NB4 (cell line): ENCODE measurements at places on chromosomes 12 and 14.

DNA sequence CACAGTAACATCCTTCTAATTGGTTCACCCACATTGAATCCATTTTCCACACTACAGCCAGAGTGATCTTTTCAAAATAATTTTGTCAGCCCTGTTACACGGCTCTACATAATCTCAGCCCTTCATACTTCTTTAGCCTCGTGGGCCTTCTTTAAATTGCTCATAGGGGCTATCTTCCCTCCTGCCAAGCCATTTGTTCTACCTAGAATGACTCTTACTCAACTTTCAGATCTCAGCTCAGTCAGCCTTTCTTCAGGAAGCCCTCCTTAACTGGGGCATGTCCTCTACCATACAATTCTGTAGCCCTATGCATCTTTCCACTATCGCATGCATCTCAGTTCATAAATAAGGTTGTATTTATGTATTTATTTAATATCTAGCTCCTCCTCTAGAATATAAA is 39.7 kb downstream of the CEP128 start:
- no peak for DNase-seq

GRCh38 chr14:33612197-33612505 is 338.7 kb downstream of the EGLN3 start:
- DNase-seq = no peak

- DNase-seq = no peak
Measured at GRCh38 chr12:93373961-93374656, 3.6 kb upstream of the NUDT4 start.

- no peak for DNase-seq
Measured at GRCh38 chr12:51522696-51523095, 68.3 kb upstream of the SCN8A start.

DNA sequence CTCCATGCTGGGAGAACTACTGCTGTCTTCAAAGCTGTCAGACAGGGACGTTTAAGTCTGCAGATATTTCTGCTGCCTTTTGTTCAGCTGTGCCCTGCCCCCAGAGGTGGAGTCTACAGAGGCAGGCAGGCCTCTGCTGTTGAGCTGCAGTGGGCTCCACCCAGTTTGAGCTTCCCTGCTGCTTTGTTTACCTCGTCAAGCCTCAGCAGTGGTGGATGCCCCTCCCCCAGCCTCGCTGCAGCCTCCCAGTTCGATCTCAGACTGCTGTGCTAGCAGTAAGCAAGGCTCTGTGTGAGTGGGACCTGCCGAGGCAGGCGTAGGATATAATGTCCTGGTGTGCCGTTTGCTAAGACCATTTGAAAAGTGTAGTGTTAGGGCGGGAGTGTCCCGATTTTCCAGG is 31.4 kb upstream of the RFX4 start:
- no peak for DNase-seq

DNA sequence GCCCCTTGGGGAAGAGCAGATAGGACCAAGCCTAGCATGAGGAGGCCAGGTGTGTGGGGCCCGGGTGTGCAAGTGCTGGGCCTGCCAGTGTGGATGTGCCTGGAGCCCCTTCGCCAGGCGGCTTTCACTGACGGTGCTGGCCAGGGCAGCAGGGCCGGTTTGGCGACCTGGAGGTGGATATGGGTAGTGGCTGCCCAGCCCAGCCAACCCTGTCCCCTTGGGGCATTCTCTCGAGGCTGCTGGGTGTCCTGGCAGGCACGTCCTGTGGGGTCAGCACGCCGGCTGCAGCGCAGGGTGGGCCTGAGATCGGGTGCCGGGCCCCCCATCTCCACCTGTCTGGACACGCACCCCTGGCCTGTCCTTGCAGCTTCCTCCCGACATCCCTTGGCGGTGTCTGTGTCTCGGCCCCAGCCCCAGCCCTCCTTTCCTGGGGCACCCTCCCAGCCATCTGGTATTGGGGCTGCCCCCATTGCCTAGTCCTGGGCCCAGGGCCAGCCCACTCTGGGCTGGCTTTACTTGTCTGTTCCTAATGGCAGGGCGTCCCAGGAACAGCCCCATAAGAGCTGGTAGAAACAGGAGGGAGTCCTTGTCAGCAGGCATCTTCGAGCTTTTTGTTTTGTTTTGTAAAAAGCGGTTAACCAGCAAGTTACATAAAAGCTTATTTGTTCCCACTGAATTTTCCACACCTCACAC is 7.2 kb upstream of the CRIP2 start:
- no peak for DNase-seq

DNA sequence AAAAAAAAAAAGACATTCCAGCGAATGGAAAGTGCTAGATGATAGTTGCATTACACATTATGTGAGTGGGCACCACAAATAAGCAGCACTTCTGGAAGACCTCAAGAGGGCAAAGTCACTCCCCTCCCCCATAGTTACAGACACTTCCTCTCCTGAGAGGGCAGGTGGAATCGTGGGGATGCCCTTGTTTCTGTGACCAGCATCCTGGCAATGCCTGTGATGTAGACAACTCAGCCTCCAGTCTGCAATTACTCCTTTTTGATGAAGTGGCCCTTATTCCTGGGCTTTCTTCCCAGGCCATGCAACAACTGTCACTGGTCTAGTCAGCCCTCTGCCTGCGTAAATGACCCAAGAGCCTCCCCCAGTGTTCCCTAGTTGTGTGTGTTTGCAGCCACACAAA is 104.8 kb downstream of the VRK1 start:
- no peak for DNase-seq

- peak; percentile 42 for DNase-seq
Measured at GRCh38 chr12:98578821-98579220, 14.7 kb upstream of the SLC25A3 start.

GRCh38 chr14:21241218-21241819 is 27.9 kb downstream of the HNRNPC start:
- DNase-seq = peak; percentile 43

- peak; percentile 99 for DNase-seq
Measured at GRCh38 chr12:29241821-29242591, 92.9 kb downstream of the FAR2 start.

GRCh38 chr12:107894589-107894988 is 120.1 kb downstream of the ASCL4 start:
- DNase-seq = no peak

DNA sequence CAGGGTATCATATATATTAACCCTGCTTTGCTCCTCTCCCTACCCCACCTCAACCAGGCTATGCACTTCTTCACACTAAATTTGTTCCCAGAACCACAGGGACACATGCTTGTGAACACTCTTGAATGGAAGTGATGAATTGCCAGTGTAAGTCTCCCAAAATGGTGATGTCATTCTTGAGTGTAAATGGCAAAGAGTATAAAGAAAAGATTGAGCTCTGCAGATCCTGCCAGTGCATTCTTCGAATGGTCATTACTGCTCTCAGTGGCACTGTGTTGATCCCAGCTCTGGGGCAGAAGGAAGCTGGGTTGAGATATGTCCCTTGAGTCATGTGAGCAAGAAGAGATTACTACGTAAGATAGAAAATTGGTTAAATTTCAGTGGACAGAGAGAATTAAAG is 313.1 kb downstream of the TMEM117 start:
- no peak for DNase-seq

GRCh38 chr12:53004582-53004981 is 1.7 kb upstream of the EIF4B start:
- peak; percentile 30 for DNase-seq

DNA sequence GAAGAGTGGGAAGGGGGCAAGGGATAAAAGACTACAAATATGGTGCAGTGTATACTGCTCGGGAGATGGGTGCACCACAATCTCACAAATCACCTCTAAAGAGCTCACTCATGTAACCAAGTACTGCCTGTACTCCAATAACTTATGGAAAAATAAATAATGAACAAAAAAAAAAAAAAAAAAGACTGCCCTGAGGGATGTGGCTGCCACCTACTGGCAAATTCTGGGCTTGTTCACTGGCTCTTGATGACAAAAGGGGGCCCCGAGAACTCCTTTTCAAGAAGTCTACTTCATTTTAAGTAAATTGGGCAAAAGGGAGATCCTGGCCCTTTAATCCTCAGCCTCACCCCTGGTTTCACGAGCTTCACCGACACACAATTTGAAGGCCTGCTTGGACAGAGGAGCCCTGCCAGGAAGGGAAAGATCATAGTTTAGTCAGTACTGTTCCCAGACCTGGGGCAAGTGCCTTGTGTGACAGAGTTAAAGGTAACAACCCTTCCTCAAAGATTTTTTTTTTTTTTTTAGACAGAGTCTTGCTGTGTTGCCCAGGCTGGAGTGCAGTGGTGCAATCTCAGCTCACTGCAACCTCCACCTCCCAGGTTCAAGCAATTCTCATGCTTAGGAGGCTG is 26.1 kb upstream of the STAC3 start:
- DNase-seq = peak; percentile 56

DNA sequence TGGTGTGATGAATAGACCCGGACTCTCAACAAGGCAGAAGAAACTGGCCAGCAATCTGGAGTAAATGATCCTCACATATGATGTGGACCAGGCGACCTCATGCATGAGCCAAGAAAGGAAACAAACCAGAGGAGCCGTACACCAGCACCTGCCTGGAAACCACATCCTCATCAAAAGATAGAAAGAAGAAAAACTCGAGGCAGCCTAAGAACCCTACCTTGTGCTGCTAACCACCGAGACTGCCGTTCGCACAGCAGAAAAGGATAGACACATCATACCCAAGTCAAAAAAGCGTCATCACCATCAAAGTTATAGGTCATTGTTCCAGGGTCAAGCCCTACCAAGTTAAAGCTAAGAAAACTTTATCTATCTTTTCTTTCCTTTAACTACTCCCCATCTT is 66.7 kb downstream of the RESF1 start:
- DNase-seq = no peak

DNA sequence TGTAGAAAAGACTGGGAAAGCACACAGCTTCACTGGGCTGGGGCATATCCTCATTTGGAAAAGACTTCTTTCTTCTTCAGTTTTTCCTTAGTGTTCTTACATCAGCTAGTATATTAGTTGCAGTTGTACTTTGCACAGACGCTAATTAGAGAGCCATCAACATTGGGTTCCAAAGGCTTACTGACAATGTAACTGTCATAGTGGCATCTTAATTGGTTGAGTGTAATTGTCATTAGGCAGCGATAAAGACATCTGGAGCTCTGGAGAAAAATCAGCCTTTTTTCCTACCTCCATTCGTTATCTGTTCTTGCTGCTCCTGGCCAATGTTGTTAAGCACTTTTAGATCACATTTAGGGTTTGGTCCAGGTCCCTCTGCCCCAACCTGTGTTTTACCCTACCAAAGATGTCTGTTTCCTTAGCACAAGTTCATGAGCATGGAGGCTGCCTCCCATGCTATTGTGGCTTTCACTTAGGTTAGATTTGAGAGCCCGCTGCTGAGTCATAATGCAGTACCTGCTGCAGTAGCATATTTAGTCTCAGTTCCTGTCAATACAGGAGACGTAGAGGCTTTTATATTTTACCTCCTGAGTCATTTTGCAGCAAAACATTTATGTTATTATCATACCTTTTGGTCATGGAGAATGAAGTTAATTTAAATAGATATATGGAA is 49.2 kb downstream of the FBXW8 start:
- peak; percentile 25 for DNase-seq
